ENCODE measurements at places on chromosomes 3 and 15.

- DNase-seq, result peak; percentile 89
Measured at GRCh38 chr3:13420045-13420830, at the start of gene NUP210. Gene NUP210 (minus strand): TSS chr3:13420322. CDS start chr3:13420226, 96 bp downstream.

DNA sequence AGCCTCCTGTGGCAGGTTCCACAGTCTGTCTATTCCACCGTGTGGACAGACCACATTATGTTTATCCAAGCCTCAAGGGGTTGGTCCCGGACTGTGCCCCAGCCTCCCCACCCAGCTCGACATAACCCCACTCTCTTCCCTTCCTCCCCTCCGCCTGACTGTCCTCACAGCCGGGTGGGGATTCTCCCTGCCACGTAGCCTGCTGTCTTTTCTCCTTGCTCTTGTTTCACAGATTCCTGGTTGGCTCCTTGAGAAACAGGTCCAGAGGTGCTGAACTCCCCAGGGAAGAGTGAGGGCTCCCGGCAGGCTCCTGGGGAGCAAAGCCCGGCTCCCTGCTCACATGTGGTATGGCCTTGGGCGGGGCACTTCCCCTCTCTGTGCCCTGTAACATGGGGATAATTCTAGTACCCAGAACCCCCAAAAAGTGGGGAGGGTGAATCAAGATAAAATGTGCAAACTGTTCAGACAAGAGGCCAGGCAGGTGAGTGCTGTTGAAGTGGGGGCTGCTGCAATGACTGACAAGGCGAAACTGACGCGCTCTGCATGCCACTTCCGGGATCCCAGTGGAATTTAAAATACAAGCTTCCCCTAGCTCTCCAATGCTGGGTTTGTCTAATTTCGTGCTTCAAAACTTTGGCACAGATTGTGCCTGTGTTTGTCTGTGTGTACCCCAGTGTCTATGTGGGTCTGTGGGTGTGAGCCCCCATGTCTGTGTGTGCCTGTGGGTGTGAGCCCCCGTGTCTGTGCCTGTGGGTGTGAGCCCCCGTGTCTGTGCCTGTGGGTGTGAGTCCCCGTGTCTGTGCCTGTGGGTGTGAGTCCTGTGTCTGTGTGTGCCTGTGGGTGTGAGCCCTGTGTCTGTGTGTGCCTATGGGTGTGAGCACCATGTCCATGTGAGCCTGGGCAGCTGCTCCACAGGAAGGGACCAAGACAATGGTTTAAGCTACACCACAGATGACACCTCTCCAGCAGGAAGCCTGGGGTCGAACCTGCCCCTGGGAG lies 160.6 kb upstream of the IQSEC1 start:
- DNase-seq, result peak; percentile 13

DNA sequence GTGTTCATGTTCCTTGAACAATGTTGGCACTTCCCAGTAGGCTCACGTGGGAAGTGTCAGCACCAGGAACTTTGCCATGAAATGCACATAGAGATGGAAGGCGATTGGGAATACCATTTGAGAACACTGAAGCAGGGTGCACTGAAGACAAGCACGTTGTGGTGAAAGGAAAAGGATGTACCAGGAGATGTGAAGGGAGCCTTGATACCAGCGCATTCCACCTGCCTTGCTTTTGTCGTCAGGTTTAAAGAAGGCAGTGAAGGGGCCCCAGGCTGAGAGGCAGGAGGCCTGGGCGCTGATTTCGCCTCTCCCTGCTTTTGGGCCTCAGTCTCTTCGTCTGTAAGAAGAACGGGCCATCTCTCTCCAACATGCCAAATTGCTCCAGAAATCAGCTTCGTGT lies 194.5 kb upstream of the HES1 start:
- no peak for DNase-seq

GRCh38 chr15:63818191-63818590 lies 15.6 kb downstream of the HERC1 start:
- no peak for DNase-seq

GRCh38 chr15:77064063-77064462 lies 6.8 kb downstream of the TSPAN3 start:
- DNase-seq, result no peak

- DNase-seq, result no peak
Measured at GRCh38 chr15:29400701-29401100, 131.1 kb upstream of the NSMCE3 start.

GRCh38 chr15:69074001-69074842 lies 59.7 kb downstream of the NOX5 start:
- DNase-seq, result peak; percentile 5

DNA sequence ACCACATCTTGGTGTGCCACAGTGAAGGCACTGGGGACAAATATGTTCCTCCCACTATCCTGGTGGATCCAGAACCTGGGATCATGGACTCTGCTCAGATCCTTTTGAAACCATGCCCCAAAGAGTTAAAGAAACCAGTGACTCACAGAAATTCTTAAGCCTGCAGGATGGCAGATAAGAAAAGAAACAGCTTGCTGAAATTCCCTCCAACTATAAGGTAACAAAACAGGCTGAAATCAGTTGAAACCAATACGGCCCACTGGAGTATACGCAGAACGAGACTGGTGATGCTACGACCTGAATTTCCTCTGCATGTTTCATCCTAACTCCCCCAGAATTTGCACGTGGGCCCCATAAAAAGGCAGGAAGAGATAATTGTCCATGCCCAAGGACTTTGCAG lies 209.6 kb downstream of the TJP1 start:
- DNase-seq, result no peak

- DNase-seq, result no peak
Measured at GRCh38 chr3:107690522-107691138, 167.9 kb downstream of the BBX start.

DNA sequence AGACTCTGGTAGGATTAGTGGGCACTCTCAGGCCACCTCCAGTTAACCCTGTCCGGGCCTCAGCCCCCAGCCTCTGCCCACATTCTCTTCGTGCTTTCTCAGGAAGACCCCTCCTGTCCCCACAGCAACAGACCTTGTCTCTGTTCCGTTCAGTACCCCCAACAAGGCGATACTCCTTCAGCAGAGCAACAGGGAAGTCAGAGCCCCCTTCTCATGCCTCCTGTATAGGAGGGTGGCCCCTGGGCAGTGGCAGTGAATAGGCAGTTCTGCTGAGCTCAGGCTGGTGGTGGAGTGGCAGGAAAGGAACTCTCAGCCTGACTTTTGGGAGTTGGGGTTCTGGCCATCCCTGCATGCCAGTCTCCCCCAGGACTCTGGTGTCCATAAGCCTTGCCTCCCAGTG lies 513 bp downstream of the SEMA3B start:
- DNase-seq, result no peak

DNA sequence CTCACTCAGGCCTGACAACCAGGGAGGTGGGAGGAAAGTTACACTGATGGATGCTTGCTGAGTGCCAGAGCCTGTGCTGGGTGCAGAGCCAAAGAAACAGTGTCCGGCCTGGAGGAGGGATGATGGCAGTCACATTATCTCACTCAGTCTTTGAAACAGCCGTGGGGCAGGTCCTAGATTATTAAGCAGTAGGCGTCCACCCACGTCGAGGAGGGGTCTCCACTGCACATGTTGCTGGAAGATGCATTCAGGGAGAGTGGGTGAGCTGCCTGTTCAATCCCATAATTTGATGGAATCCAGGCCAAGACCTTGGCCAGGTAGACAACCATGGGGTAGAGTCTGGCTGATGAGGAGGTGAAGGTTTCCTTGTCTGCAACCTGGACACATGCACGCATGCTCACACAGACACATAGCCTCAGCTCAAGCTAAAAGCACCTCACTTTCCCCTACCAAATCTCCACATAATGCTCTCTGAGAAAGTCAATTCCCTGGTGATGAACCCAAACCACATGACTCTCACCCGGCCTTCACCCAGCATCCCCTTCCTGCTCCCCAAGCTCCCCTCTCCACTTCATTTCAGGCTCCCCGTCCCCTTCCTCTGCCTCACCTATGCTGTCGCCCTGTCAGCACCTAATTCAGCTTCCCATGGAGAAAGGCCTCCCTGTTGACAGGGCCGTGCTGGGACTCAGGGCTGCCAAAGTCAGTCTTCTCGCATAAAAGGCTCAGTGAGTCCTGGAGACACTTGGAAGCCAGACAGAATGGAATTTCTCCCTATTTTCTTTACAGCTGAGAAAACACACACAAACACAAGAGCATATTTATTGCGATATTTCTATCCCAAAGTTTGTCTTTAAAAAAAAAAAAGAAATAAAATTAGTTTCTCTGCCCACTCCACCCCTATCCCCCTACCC lies 29.8 kb downstream of the ACAN start:
- DNase-seq, result no peak

GRCh38 chr3:55897573-55898224 lies 410.6 kb upstream of the WNT5A start:
- no peak for DNase-seq

- DNase-seq, result no peak
Measured at GRCh38 chr15:68987676-68988075, 26.8 kb upstream of the NOX5 start.

DNA sequence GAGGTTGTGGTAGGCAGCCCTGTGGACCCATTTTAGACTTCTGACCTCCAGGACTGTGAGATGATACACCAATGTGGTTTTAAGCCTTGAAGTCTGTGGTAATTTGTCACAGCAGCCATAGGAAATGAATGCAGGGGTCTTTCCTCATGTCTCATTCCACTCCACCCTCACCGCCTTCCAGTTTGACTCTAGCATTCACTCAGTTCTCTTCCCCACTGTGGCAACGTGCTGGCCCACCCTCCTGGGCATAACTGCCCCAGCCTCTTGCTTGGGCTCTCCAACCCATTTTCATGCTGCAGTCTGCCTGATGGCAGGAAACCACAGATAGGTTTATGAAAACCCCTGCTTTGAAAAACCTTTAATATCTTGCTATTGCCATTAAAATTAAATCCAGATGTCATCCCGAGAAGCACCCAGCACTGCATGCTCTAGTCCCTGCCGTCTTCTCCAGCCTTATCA lies 7.3 kb upstream of the TRNT1 start:
- no peak for DNase-seq

DNA sequence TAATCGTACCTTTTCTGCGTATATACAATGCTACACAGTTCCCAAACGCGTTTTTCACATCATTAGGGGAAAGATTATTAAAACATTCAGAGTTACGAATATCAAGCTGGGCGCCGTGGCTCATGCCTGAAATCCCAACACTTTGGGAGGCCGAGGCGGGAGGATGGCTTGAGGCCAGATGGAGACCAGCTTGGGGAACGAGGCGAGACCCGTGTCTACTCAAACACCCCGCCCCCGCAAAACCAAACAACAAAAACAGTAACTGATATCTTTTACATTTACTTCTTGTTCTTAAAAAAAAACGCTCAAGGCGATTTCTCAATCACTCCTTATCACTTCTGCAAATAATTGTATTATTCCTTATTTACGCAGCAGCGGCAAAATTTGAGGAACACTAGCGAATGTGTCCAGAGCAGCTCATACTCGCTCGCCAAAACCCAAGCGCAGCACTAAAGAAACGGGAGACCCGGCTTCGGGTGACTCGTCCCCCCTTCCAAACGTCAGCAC lies 1.2 kb downstream of the ZBTB11 start:
- DNase-seq, result no peak

DNA sequence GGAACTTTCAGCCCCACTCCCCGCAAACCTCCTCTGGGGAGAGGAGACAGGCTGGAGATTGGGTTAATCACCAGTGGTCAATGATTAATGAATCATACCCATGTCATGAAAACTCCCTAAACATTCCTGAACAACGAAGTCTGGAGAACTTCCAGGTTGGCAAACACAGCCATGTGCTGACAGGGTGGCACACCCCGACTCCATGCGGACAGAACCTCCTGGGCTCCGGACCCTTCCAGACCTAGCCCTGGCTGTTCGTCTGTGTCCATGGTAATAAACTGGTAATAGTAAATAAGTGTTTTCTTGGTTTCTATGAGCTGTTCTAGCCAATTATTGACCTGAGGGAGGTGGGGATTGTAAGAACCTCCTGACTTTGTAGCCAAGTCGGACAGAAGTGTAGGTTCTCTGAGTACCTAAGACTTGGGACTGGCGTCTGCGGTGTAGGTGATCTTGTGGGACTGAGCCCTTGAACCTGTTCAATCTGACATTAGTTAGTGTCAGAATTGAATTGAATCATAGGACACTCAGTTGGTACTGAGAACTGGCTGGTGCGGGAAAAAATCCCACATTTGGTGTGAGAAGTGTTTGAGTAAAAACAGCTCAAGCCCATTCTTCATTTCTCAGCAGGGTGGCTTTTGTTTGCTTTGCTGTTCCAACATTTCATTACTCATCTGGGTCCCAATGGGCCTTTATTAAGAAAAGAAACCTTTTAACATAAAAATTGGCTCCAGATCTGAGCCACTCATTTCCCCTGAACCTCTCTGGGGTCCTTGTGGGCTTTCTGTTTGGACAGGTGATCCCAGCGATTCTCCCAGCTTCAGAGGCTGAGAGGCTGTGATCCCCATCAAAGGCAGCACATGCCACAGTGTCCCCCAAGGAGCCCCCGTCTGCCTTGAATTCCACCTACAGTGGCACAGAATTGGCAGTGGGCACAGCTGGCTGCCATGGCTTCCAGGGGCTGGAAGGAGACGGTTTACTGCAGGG lies 151.0 kb downstream of the TJP1 start:
- no peak for DNase-seq

DNA sequence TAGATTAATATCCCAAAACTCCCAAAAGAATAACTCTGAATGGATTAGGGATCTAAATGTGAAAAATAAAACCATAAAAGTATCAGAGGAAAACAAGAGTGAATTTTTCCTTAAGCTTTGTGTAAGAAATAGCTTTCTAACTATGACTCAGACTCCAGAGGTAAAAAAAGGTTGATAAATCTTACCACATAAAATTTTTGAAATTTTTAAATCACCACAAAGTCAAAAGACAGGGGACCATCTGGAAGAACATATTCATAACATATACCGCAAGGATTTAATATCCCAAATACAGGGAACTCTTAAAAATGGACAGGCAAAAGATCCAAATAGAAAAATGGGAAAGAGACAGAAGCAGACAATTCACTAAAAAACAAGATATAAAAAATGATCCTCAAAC lies 145.0 kb downstream of the ARNT2 start:
- no peak for DNase-seq

GRCh38 chr15:64009241-64009640 lies 37.0 kb downstream of the DAPK2 start:
- peak; percentile 5 for DNase-seq

DNA sequence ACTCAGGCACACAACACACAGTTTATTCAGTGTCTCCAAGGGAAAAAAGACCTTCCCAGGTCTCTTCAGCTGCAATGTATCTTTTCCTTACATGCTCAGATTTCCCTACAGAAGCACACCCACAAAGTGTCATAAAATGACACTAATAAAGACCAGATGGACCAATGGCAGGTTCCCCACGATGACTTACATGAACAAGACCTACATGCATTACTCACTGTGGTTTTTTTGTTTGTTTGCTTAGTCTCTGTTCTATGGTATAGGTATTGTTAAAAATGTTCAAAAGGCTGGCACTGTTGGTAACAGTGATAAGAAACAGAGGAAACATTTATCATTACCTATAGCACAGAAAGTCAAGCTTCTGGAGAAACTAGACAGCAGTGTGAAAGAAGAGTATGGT lies 318.2 kb upstream of the TMCO5A start:
- no peak for DNase-seq

All from stimulated activated CD4-positive, alpha-beta T cell treated with anti-CD3 and anti-CD28 coated beads, Interleukin-15, amount 100 ng/mL, for 24 hours (primary cell).